A673 (cell line): ENCODE measurements at places on chromosomes 5 and 9.
A peak's percentile ranks its signal among the peaks of the same experiment; 100 is the strongest.

- no peak for DNase-seq
Observed at GRCh38 chr5:90506221-90506620, 23.2 kb downstream of the LYSMD3 start.

GRCh38 chr5:58675341-58675740, 92.5 kb downstream of the RAB3C start:
- no peak for DNase-seq

- DNase-seq, result no peak
Observed at GRCh38 chr5:115657125-115657880, 31.5 kb upstream of the TMED7 start.

- no peak for DNase-seq
Observed at GRCh38 chr5:169694091-169694625, 57.1 kb downstream of the DOCK2 start.

DNA sequence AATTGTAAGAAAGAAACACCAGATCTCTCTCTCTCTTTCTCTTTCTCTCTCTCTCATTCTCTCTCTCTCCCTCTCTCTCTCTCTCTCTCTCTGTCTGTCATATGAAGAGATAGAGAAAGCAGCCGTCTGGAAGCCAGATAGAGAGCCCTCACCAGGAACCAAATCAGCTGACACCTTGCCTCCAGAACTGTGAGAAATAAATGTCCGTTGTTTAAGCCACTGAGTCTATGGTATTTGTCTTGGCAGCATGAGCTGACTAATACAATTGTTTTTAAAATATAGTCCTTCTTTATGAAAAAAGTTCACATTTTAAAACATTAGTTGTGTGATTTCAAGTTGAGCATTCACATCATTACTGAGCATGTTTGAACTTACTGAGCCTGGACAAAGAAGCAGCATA, 275.6 kb downstream of the CETN3 start:
- no peak for DNase-seq

- no peak for DNase-seq
Observed at GRCh38 chr5:38765399-38765861, 80.4 kb upstream of the OSMR start.

DNA sequence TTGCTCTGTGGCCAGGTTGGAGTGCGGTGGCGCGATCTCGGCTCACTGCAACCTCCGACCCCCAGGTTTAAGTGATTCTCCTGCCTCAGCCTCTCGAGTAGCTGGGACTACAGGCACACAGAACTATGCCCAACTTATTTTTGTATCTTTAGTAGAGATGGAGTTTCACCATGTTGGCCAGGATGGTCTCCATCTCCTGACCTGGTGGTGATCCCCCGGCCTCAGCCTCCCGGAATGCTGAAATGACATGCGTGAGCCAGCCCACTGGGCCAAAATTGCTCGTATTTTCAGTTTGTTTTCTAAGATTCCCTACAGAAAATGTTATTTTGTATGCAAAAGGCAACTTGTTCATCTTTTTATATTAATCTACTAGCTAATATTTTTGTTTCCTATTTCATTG, 782.6 kb downstream of the TLE1 start:
- no peak for DNase-seq

DNA sequence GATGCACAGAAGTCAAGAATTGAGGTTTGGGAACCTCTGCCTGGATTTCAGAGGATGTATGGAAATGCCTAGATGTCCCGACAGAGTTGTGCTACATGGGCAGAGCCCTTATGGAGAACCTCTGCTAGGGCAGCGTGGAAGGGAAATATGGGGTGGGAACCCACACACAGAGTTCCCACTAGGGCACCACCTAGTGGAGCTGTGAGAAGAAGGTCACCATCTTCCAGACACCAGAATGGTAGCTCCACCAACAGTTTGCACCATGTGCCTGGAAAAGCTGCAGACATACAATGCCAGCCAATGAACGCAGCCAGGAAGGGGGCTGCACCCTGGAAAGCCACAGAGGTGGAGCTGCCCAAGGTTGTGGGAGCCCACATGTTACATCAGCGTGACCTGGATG, 104.5 kb downstream of the STK32A start:
- peak; percentile 4 for DNase-seq

DNA sequence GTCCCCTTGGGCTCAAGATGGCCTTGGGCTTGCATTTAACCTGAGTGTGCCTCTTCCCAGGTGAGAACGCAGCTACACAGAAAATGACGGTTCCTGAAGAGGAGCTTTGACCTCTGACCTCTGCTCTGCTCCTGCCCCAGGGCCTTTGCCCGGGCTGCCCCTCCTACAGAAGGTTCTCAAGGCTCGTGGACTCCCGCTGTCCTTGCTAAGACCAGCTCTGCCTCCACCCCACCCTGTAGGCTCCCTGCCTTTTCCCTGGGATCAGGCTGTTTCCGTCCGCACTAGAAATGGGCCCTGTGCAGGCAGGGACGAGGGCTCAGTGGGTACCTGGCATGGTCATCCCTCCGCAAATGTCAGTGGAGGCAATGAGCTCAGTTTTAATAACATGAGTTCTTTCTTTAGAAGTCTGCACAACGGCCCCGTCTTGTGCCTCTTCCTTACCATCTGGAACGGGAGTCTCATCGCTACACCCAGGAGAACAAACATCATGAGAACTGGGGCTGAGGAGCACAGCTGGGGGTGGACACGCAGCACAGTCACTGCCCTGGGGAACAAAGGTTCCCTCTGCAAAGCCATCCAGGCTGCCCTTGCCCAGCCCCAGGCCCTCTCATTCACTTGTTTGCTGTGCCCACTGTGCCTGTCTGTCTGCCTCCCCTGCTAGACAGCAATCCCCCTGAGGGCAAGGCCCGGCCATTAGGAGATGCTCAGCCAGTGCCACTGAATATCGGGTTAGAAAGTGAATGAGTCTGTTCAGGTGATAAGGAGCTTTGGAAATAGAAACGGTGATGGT, 26.7 kb upstream of the LPCAT1 start:
- no peak for DNase-seq

GRCh38 chr9:125074976-125075375, 68.4 kb downstream of the SCAI start:
- DNase-seq, result no peak

DNA sequence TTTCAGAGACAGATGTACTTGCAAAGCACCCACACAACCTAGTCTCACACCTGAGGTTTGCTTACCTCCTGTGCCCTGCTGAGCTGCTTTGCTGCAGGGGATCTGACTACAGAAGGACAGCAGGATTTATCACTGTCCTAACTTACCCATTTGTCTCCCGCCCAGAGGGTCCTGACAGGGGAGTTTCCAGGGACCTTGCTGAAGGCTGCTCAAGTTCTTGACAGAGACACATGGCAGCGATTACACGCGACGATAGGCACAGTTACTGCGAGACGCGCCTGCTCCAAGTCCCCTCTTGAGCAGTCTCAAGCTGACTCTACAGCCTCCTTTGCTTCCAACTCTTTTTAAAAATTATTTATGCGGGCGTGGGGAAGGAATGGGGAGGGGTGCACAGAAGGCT, 24.6 kb upstream of the GALNT10 start:
- no peak for DNase-seq

DNA sequence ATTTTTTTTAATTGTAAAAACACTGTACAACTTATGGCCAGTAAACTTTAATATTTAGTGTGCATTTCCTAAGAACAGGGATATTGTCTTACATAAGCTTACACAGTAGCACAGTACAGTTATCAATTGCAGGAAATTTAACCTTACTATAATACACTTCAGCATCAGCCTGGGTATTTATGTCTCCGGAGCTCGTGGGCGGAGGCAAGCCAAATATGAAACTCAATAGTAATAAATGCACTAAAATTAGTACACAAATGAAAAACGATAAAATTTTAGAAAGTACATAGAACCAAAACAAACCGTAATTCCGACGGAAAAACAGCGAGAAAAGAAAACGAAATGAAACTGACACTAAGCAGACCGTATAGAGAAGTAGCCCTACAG, 91.2 kb downstream of the ANXA2R start:
- DNase-seq, result no peak

GRCh38 chr9:72955126-72955455, 2.2 kb upstream of the ALDH1A1 start:
- no peak for DNase-seq

DNA sequence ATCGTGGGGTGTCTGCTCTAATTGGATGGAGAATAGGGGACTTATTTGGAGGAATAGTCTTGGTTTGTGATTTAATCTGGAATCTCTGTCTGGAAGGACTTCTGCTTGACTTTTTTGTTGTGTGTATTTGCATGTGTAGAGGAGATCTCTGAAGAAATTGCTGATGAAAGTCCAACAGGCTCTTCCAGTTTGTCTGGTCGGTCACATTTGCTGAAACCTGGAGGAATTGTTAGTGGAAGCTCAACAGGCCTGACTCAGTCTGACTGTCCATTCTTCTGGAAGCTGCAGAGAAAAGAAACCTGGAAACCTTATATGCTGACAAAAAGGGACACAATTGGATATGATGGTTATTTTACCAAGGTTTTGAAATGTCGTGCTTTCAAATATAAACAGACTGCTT, 33.4 kb upstream of the TENT2 start:
- no peak for DNase-seq

DNA sequence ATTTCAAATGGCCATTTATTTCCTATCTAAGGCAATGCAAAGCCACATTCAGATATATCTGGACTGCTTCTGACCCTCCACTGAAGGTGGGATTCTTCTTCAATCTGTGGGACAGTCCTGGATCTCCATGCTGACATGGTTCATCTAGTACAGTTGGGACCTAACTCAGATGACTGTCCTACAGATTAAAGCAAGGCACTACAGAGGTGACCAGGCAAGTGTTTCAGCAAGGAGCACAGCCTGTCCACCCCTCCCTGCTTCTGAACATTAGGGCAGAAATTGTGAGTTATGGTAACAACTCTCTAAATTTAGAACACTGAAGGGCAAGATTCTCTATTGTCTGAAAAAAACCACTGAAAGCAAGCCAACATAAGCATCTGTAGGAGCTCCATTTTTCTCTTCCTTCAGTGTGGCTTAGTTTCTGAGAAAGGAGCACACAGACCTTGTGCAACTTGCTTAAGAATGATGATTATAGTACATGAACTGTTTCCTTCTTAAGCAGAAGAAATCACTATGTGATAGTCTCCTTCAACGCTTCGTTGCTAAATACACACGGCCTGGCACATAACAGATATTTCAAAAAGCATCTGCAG, 62.9 kb upstream of the BARX1 start:
- DNase-seq, result no peak

DNA sequence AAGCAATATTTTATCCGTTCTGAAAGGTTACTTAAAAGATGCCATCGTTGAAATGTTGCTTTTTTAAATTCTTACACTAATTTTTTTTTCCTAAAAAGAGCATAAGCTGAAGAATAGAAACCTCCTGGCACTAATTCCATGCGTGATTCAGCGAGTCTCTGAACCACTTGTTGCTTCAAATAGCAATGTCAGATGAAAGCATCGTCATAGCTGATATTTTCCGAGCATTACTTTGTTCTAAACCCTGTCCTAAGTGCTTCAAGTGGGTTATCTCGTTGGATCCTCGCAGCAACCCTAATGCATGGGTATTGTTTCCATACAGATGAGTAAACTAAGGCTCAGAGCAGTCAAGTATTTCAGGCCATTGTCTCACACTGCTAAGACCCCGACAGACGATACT, 79.7 kb downstream of the CDH6 start:
- DNase-seq, result no peak

DNA sequence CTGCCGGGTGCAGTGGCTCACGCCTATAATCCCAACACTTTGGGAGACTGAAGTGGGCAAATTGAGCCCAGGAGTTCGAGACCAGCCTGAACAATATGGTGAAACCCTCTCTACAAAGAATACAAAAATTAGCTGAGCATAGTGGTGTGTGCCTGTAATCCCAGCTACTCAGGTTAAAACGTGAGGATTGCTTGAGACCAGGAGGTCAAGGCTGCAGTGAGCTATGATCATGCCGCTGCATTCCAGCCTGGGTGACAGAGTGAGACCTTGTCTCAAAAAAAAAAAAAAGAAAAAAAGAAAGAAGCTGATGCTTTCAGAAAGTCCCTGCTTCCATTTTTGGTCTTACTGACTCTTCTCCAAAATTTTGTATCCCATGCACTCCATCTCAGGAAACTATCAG, 31.3 kb downstream of the SNAPC3 start:
- DNase-seq, result no peak

DNA sequence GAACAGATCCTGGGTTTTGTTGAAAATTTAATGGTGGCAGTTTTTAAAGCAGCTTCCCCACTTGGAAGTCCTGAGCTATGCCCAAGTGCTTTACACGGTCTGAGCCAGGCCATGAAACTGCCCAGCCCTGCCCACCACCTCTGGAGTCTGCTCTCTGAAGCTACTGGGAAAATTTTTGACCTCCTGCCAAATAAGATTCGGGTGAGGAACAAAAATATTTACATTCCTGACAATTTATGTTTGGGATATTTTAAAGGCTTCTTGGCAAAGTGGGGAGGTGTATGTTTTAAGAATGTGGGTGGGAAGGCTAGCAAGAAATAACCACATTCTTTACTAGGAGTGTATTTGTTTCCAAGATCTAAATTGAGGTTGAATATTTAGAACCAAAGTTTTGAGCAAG, 50.0 kb downstream of the HACD4 start:
- DNase-seq, result no peak

GRCh38 chr9:124004593-124004992, 7.0 kb upstream of the LHX2 start:
- DNase-seq, result no peak

DNA sequence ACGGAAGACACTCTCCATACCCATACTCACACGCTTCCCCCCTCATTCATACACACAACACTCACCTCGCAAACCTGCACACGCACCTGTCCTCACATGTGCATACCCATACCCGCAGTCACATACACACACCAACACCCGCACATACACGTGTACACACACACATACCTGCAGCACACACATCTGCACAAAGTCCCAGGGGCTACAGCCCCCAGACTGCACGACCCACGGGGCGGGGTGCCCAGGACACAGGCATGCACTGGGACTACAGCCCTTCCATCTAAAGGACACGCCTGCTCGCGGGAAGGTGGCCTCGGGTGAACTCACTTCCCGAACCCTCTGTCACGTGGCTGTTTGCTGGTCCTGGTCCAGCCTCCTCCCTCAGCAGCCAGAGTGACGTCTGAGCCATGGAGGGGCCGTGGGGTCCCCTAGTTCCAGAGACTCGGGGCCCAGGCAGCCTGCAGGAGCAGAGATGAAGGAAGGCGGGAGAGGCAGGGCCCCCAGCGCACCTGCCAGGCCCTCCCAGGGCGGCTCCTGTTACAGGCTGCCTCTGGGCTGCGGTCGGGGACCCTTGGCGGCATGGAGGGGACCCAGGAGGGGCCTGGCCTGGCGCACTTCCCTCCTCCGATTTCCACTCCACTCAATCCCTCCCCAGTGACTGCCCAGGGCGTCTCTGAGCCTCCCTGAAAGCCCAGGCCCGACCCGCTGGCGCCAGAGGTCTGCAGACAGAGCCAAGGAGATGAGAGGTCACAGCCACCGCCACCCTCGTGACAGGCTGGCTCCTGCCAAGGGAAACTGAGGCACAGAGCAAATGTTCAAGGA, 8.1 kb downstream of the SLC12A7 start:
- no peak for DNase-seq

DNA sequence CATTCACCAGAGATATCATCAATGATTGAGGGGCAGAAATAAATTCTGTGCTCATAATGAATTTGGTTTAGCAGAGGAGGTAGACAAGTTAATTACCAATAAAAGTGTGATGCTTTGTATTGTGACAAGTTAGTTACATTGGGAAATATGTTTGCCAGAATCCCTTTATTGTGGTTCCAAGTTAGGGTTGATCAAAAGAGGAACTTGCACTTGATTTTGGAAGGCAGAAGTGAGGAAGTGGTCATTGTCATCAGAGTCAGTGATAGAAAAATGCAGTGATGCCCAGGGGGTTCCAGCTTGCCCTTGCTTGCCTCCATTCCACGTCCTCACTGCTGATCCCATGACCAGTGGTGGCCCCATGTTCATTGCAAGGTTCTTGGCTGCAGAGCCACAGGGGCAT, 69.7 kb downstream of the SVEP1 start:
- DNase-seq, result no peak

- DNase-seq, result no peak
Observed at GRCh38 chr5:14420101-14420811, 161.3 kb upstream of the OTULINL start.
